ENCODE measurements at places on chromosomes 1 and 21.
A peak's percentile ranks its signal among the peaks of the same experiment; 100 is the strongest.

DNA sequence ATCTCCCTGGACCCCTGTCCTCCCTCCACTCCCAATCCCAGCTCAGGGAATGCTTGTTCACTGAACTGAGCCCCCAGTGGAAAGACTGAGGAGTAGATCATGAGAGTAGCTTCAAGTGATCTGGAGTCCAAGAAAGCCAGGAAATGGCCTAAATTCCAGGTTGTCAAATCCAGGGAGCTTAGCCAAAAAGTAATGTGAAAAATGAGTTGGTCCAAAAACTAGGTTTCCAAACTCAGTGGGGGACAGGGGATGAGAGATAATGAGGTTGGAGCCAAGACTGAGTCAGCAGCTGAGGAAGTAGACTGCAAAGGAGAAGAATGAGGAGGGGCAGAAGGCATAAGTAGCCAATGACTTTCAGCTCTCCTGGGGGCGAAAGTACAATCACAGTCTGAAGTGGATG, 284.1 kb upstream of the BEND5 start:
- DNase-seq = no peak

- no peak for DNase-seq
These were observed 17.6 kb downstream of the FCRL4 start for GRCh38 chr1:157580179-157580827.

- no peak for DNase-seq
These were observed 83.2 kb downstream of the TM2D1 start for GRCh38 chr1:61641578-61642336.

GRCh38 chr21:35732788-35733187, 327.5 kb downstream of the SETD4 start:
- DNase-seq = no peak

GRCh38 chr1:114274621-114275317, 121.1 kb upstream of the SYT6 start:
- no peak for DNase-seq

DNA sequence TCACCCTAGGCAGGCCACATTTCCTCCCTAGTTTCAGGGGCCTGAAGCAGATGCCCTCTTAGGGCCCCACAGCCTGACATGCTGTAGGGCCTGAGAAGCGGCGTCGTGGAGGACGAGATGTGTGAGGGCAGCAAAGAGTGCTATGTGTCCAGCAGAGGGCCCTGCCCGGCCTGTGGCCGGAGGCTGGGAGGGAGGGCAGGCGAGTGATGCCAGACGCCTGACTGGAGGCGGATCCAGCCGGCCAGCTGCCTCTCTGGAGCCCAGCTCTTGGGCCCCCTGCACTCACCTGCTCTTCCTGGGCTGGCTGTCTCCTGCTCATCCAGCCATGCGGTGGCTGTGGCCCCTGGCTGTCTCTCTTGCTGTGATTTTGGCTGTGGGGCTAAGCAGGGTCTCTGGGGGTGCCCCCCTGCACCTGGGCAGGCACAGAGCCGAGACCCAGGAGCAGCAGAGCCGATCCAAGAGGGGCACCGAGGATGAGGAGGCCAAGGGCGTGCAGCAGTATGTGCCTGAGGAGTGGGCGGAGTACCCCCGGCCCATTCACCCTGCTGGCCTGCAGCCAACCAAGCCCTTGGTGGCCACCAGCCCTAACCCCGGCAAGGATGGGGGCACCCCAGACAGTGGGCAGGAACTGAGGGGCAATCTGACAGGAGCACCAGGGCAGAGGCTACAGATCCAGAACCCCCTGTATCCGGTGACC, at the start of gene GPR37L1:
GPR37L1 (plus strand) TSS at position 279 of the 697 bp plus-strand sequence; CDS start at position 326, 47 bp downstream.
- no peak for DNase-seq

- DNase-seq = no peak
These were observed 16.5 kb downstream of the TNFRSF1B start for GRCh38 chr1:12183095-12183794.

- no peak for DNase-seq
These were observed 31.4 kb downstream of the LY9 start for GRCh38 chr1:160827418-160827817.

GRCh38 chr1:209850342-209850979, 22.7 kb downstream of the UTP25 start:
- peak; percentile 94 for DNase-seq

DNA sequence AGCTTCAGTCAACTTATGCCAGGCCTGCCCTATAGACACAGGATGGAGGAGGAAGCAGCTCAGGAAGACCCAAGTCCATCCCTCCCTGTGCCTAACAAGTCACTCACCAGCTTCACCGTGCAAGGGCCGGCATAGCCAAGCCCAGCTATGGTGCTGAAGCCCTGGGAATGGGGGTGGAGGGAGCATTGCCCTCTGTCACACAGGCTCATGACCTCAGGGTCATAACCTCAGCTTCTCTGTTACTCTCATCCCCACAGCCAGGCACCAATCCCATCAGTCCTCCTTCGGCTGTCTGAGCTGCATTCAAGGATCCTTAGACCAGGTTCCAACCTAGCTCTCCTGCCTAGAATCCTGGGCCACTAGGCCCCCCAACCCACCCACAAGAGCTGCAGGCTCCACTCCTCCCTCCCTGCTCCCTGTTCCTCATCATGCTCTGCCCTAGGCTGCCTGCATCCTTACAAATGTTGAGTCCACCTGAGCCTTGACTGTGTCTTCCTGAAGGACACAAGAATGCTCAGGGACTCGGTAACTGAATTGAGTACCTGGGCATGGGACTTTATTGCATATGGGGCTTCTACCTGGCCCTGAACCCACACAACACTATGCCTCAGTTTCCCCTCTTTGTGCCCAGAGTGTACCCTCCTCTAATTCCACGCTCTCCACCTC, 1.7 kb downstream of the CD244 start:
- DNase-seq = no peak

GRCh38 chr21:44354001-44354405, 582 bp downstream of the TRPM2 start:
- no peak for DNase-seq

GRCh38 chr1:165884009-165884689, 56.7 kb downstream of the UCK2 start:
- DNase-seq = no peak

DNA sequence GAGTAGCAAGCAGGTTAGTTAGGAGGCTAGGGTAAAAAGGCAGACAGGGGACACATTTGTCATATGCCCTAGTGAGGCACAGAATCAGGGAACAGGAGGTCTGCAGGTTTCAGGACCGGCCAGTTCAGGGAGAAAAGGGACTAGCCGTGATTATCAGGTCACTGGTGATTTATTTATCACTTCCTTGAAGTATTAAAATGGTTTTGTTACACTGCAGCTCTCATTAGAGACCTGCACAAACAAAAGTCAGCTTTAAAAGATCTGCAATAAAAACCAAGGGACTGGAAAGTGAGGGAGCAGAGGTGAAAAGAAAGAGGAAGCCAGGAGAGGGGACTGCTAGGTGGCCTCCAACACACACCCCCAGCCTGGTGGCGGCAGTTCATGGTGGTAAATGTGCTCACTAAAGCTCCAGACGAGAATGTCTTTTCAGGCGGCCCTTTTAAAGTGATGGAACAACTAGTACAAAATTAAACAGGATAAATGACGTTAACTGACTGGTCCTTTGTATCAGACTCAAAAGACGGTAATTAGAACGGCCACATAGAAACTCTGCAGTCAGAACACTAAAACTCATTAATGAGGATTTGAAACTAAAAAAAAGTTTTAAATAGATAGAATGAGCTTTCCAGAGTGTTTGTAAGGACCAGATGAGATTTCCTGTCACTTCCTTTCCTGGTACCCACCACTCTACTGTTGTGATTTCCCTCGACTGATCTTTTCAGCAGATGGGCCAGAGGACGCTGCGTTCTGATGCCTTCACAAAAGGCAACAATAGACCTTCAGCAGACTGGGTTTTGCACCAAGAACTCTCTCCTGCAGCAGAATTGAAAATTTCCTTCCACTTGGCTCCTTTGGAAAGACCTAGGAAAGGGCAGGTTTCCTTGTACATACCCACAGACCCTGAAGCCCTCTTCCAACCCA, 136.8 kb downstream of the NTPCR start:
- DNase-seq = no peak

DNA sequence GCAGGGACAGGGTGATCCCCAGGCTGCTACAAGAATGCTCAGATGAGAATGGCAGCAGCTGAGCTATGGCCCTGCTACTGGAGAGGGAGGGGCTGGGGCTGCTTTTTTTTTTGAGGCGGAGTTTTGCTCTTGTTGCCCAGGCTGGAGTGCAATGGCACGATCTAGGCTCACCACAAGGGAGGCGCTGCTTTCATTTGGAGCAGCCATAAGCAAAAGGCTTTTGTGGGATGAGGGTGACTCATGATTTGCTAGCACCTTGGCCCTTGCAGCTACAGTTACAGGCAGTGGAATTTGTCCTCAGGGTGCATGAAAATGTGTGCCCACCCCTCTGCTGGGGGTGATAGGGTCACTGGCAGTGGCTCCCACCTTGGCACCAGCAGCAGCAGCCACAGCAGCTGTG, 32.4 kb upstream of the CYP4A22 start:
- DNase-seq = no peak

- DNase-seq = peak; percentile 83
These were observed 217.3 kb downstream of the PTPRU start for GRCh38 chr1:29453502-29454240.

DNA sequence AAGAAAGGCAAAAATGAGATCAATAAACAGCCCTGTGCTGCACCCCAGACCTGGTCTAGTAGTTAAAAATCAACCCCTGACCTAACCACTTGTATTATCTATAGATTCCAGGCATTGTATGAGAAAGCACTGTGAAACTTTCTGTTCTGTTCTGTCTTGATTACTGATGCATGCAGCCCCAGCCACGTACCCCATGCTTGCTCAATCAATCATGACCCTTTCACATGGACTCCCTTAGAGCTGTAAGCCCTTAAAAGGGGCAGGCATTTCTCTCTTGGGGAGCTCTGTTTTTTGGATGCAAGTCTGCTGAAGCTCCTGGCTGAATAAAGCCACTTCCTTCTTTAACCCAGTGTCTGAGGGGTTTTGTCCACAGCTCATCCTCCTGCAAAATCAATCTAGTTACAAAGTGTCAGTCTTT, 24.2 kb upstream of the CD34 start:
- no peak for DNase-seq

GRCh38 chr1:171902527-171902926, 61.2 kb downstream of the DNM3 start:
- no peak for DNase-seq

DNA sequence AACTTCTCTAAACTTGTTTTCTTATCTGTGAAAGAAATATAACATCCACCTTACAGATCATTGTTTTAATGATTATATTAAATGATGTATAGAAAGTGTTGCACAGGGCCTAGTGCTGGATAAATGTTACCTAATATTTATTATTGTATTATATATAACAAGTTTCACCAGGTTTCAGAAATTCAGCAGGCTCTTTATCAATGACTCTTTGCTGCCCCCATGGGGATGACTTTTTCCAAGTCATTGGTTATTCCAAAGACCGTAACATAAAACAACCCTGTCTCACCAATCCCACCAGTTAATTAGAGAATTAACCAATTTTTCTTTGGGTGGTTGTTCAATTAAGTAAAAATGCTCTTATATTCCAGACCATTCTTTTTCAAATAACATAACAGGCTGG, 7.3 kb upstream of the DEDD start:
- no peak for DNase-seq

- DNase-seq = no peak
These were observed 61.4 kb upstream of the TLR5 start for GRCh38 chr1:223204424-223204823.

DNA sequence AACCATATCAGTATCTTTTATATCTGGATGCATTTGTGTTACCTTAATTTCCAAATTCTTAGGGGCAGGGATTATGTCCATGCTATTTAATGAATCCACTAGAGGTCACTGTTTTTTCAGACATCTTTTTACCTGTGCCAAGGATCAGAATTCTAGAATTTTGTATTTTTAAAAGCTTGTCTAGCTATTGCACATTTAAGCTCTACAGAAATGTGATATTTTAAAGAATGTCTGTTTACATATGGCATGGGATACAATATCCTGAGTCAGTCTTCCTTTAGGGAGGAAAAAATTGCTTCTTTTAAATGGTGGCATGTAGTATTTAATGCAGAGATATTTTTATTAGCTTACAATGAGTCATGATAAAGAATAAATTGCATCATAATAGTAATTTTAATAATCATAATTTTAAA, 11.3 kb downstream of the RPAP2 start:
- DNase-seq = no peak

GRCh38 chr1:78526496-78526895, 35.7 kb downstream of the PTGFR start:
- DNase-seq = no peak

GRCh38 chr1:54611621-54612020, 11.7 kb downstream of the FAM151A start:
- no peak for DNase-seq

DNA sequence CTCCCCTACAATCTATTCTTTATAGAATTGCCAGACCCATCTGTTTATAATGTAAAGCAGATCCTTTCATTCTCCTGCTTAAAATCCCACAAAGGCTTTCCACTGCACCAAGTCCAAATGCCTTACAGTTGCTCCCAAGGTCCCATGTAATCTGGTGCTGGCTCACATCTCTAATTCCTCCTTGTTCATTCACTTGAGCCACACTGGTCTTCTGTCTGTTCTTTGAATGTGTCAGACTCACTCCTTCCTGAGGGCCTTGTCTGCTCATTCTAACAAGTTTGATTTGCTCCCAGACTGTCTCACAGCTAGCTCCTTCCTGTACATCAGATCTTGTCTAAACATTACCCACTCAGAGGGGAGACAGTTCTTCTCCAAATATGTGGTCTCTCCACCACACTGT, 38.9 kb downstream of the ALG14 start:
- no peak for DNase-seq

- DNase-seq = no peak
These were observed 4.8 kb downstream of the MX2 start for GRCh38 chr21:41366522-41367151.

- no peak for DNase-seq
These were observed 91.3 kb downstream of the ZSCAN20 start for GRCh38 chr1:33563699-33564098.

DNA sequence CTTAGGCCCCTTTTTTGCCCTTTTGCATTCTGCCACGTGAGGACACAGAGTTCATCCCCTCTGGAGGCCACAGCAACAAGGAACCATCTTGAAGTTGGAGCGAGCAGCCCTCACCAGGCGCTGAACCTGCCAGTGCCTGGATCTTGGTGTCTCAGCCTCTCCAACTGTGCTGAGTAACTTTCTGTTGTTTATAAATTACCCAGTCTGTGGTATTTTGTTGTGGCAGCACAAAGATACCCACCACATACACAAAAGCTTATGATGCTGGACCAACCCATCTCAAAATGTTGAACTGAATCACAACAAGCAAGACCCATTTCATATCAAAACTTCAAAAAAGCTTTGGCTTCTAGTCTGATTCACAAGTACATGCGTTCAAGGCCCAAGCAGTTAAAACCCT, 649.9 kb downstream of the KIF26B start:
- DNase-seq = no peak

- DNase-seq = no peak
These were observed 15.9 kb upstream of the PADI3 start for GRCh38 chr1:17232759-17233661.

GRCh38 chr1:32801096-32801715, 16.0 kb downstream of the YARS1 start:
- no peak for DNase-seq

- no peak for DNase-seq
These were observed 224.2 kb upstream of the JUN start for GRCh38 chr1:59007820-59008598.

- DNase-seq = no peak
These were observed 189.4 kb downstream of the COP1 start for GRCh38 chr1:176017722-176018121.
